ENCODE measurements at places on chromosomes 4 and X.

DNA sequence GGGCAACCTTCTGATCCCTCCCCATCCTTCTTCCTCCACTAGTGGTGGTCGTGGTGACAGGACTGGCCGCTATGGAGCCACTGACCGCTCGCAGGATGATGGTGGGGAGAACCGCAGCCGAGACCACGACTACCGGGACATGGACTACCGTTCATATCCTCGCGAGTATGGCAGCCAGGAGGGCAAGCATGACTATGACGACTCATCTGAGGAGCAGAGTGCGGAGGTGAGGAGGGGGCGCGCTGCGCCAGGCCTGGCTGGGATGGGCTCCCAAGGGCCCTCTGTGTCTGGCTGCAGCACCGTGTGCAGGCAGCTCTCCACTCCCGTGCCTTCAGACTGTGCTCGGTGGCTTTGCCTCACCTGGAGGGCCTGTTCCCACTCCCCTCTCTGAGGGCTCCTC, 24.3 kb downstream of the RBM10 start:
- no peak for DNase-seq

GRCh38 chr4:122755675-122756074, 23.2 kb downstream of the BBS12 start:
- DNase-seq = no peak

GRCh38 chr4:122689972-122690371, 42.5 kb upstream of the BBS12 start:
- no peak for DNase-seq

GRCh38 chr4:187711586-187711985, 284.0 kb upstream of the ZFP42 start:
- no peak for DNase-seq

- DNase-seq = no peak
Measured at GRCh38 chr4:41933997-41934503, 1.2 kb upstream of the TMEM33 start.

All from activated T-helper 1 cell treated with anti-CD3 and anti-CD28 coated beads, Interleukin-2, amount 50 U/mL, for 16 hours (primary cell).